ENCODE measurements at places on chromosomes 1 and 21. TPM values are rescaled to one million over a fixed set of nuclear protein-coding genes. Genes with fewer than 3 reads are reported as not detected.
A peak's percentile ranks its signal among the peaks of the same experiment; 100 is the strongest.

DNA sequence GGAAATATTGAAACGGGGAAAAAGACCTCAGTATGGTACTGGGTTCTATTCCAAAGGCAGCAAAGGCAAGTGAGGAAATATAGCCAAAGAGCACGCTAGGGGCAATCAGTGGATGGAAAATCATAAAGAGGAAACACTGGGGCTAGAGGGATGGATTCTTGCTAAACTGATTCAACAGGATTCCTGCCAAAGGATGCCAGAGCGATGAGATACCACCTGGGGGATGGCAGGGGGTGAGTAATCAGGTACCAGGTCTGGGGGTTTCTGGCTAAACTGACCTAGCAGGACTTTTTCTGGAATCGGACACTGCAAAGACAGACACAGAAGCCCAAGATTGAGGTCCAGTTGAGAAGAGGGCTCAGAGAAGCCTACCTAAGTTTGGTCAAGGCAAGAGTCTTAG lies 6.7 kb downstream of the CHI3L2 start:
- H3K4me3 ChIP-seq, result no peak overlapping the region
- DNase-seq, result no peak
- H3K4me1 ChIP-seq, result peaks cover 14% of the 10 kb centered on the region
- H3K36me3 ChIP-seq, result no peaks in the 10 kb centered on the region

The BCAR3 gene
- 1.2 TPM for total RNA-seq

- no peak for DNase-seq
- H3K4me3 ChIP-seq, result no peak overlapping the region
- peaks cover 24% of the 10 kb centered on the region for H3K4me1 ChIP-seq
Measured at GRCh38 chr1:23865543-23865930, 2.6 kb downstream of the FUCA1 start.

- no peaks in the 10 kb centered on the region for H3K4me1 ChIP-seq
- no peak for DNase-seq
- no peaks in the 10 kb centered on the region for H3K36me3 ChIP-seq
- no peak overlapping the region for H3K27ac ChIP-seq
Measured at GRCh38 chr21:33848249-33848953, 67.2 kb downstream of the ATP5PO start.

DNA sequence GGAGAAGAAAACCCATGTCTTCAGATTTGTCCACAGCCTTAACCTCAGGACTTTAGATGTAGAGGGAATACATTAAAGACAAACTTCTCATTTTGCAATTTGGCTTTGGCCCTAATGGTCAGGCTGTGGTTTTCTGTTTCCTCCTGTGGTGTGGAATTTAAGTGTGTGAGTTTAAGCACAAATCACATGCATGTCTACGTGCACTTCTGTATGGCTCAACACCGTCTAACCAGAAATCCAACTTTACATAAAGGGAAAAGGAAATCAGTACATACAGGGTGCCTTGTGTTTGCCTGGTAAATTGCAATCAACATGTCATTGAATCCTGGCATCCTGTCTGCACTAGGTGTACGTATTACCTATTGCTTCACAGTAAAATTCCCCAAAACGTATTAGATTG lies 1.2 kb upstream of the ZNF124 start:
- no peaks in the 10 kb centered on the region for H3K4me1 ChIP-seq
- H3K27ac ChIP-seq, result no peak overlapping the region
- H3K36me3 ChIP-seq, result no peaks in the 10 kb centered on the region
- DNase-seq, result no peak
- no peak overlapping the region for H3K4me3 ChIP-seq

- no peaks in the 10 kb centered on the region for H3K36me3 ChIP-seq
- no peak overlapping the region for H3K4me3 ChIP-seq
- H3K27ac ChIP-seq, result no peak overlapping the region
- no peaks in the 10 kb centered on the region for H3K27me3 ChIP-seq
- DNase-seq, result no peak
Measured at GRCh38 chr1:244460197-244460596, 876 bp upstream of the CATSPERE start.

DNA sequence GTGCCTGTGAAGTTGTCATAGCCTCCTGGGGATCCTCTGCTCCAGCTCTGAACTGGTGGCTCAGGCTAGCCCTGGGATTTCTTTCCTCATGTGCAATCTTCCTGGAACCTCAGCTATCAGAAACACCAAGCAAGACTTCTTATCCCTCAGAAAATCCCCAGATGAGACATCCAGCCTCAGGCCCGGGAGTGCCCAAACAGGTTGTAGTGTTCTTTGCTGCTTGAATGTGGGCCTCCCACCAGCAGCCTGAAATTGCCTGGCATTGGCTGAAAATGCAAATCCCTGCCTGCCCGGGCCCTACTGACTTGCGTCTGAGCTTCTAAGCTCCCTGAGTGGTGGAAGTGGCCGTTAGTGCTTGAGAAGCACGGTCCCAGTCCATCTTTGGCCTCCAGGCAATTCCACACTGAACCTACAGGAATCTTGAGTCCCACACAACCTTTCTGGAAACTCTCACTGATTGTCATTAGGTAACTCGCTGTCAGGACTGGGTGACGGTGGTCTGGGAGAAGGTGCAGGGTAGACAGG lies 146.8 kb downstream of the ZBTB18 start:
- H3K4me3 ChIP-seq, result no peak overlapping the region
- H3K27ac ChIP-seq, result no peak overlapping the region
- H3K4me1 ChIP-seq, result no peaks in the 10 kb centered on the region
- DNase-seq, result no peak

DNA sequence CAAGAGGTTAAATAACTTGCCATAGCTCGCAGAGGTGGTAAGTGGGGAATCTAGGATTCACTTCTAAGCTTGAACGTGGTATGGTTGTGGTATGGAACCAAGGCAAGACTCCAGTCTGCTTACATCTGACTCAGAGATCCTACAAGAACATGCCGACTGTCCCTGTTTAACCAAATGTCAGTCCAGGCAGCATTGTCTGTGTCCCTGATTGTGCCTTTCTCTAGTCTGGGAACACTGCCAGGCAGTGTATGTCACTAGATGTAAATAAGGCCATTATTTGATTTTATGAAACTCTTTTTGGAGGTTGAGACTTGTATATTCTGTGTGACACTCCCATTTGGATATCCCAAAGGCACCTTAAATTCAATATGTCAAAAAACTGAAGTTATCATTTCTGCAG lies 96.0 kb downstream of the NOS1AP start:
- no peak overlapping the region for H3K4me3 ChIP-seq
- DNase-seq, result no peak
- H3K36me3 ChIP-seq, result no peaks in the 10 kb centered on the region

The CD5L gene
- not detected for total RNA-seq

GRCh38 chr1:8382608-8383505 lies 64.9 kb downstream of the SLC45A1 start:
- peaks cover 93% of the 10 kb centered on the region for H3K4me1 ChIP-seq
- H3K36me3 ChIP-seq, result peaks cover 10% of the 10 kb centered on the region
- peak; percentile 34 for DNase-seq

Data from CD4-positive, alpha-beta memory T cell (primary cell).